ENCODE measurements at places on chromosomes 7 and 10.

DNA sequence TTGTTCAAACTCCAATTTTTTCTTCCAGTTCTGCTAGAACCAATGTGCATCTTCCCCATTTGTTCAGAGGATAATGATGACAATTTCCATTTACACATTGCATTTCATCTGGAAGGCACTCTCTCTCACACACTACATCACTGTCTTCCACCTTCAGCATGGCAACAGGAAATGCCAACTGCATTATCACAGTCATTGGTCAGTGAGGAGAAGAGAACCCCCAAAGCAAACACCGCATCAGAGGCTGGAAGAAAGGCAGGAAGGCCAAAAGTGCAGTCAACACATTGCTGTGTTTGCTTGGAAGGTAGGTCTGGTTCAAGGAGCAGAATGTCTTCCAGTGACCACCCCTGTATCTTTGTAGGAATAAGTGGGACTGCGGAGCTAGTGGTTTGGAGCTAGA, 192.2 kb upstream of the RHOBTB1 start:
- DNase-seq: no peak

DNA sequence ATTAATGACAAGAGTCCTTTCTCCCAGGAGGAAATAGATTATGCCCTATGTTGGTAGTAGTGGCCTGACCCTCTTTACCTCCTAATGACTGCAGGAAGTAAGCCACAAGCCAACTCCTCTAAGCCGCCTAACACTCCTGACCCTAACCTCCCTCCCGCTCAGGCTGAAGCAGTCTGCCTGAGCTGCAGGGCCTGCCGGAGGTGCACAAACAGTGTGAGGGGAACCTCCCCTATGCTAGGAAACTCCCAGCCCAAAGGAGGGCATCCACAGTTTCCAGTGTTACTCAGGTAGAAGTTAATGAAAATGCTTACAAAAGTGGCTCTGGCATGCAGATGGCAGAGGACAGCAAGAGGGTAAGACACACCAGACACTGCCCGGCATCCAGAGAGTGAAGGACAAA, 294.4 kb upstream of the GALNT17 start:
- no peak for DNase-seq

DNA sequence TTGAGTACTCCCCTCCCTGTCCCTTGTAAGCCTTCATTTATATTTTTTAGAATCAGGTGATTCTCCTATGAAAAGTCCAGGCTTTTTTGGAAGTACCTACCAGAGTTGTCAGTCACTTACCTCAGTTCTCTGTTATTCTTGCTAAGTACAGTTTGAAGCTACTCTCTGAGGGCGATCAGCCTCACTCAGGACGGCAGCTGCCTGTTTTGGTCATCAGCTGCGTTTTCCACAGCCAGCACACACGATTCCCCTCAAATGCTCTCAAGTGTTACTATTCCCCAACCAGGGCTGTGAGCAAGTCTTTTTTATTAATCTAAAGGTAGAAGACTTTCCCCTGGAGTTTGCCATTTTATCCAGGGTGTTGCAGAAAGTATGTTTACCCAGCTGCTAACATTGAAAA, 328.6 kb downstream of the SUGCT start:
- DNase-seq: no peak

GRCh38 chr7:21568762-21569161, 25.9 kb downstream of the DNAH11 start:
- no peak for DNase-seq

DNA sequence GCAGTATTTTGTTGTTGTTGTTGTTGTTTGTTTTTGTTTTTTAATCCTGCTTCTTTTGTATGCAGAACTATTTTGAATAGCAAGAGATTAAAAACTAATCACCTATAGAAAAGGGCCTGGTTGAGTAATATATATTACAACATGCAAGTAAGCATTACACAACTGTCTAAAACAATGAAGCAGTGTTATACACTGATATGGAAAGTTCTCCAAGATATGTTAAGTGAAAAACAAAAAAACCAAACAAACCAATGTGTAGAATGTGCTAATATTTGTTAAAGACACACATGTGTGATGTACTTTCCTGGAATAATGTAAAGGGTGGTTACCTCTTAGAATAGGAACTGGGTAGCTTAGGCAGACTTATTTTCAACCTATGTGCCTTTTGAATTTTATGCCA, 117.4 kb downstream of the ZNF365 start:
- DNase-seq: no peak

DNA sequence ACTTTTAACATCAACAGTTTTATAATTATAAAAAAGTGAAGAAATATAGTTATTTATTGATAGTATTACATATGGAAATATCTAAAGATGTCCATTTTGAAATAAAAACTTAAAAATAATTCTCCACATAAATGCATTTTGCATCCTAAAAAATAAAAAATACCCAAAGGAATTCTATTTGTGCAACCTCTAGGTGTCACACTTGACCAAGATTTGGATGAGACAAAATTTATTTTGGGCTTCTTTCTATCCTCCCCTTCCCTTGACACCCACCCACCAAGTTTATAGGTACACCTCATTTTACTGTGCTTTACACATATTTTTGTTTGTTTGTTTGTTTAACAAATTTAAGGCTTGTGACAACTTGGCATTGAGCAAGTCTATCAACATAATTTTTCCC, 3.3 kb upstream of the THSD7A start:
- DNase-seq: no peak

GRCh38 chr7:54629771-54630170, 87.6 kb downstream of the VSTM2A start:
- DNase-seq: no peak

GRCh38 chr10:56269181-56269580, 91.9 kb downstream of the ZWINT start:
- no peak for DNase-seq

- no peak for DNase-seq
Observed at GRCh38 chr7:908159-908581, 31.8 kb downstream of the GET4 start.

- DNase-seq: no peak
Observed at GRCh38 chr10:34985823-34986222, 104.3 kb downstream of the CUL2 start.

DNA sequence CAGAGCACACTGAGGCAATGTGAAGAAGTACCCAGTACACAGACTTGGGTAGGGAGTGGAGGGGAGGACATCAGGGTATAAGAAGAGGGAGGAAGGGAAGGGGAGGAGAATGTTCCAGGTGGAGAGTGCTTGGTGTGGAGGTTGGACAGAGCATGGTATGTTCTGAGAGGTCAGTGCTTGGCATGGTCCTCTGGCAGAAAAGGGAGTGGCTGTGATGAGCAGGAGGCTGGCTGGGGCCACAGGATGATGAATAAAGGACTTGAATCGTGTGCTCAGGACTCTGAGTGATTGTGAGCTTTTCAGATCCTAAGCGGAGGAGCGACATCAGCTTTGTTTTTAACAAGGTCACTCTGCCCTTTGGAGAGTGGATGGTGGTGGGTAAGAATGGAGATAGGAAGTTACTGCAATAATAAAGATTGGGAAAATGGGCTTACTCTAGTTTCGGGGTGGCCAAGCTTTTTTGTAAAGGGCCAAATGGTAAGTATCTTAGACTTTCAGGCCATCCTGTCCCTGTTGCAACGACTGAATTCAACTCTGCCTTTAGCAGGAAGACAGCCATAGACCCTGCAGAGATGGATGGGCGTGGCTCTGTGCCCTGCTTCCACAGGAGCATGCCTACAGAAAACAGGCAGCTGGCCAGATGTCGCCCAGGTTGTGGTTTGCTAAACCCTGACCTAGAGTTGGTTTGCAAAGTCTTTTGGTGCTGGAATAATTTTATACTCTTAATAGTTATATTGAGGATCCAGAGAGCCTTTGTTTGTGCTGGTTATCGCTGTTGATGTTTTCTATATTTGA, 8.4 kb downstream of the PPP2R2D start:
- no peak for DNase-seq

DNA sequence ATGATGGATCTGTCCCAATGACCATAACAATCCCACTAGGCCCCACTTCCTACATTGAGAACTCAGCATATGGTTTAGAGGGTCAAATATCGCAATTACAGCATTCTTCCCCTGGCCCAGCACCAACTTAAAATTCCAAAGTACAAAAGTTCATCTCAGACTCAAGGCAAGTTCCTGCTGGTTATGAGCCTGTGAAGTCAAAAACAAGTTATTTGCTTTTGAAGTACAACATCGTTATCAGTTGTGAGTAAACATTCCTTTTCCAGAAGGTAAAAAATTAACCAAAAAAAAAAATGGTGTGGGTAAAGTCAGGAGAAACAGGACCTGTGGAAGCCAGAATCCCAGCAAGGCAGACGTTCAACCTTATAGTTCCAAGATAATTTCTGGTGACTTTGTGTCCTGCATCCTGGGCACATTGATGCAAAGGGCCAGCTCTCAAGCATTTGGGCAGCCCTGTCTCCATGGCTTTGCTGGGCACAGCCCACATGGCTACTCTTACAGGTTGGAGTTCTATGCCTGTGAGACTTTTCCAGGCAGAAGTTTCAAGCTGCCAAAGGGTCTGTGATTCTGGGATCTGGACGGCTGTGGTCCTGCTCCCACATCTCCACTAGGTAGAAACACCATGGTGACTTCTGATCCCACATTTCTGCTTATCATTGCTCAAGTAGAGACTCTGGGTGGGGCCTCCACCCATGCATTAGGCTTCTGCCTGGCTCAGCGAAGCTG, 37.5 kb downstream of the AKR1C8 start:
- no peak for DNase-seq

GRCh38 chr7:127844707-127845331, 186.4 kb downstream of the LRRC4 start:
- no peak for DNase-seq

DNA sequence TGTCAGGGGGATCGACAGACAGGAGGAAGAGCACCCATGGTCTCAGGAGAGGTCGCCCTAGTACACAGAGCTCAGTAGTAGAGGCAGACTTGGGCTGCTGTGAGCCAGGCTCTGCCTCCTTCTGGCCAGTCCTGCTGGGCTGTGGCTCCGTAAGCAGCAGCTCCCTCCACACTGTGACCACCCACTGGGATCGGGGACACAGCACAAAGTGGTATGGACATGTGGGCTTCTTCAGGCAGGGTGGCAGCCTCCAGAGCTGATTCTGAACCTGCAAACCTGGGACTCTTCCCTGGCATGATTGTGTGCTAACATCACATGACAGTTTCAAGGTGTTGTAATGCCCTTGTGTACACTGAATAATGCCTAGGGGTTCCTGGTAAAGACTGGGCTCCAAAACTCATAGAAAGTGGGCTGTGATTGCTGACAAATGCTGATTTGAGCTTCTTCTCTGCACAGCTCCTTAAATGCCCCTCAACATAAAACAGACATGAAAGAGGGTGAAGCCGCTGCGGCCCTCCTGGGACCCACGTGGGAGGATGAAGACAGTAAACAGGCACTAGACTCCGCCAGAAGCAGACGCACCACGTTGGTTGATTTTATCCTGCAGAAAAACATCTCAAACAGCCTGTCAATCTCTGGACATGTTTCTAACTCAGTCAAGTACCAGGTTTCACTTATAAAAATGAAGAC, 76.7 kb downstream of the GPR26 start:
- no peak for DNase-seq

DNA sequence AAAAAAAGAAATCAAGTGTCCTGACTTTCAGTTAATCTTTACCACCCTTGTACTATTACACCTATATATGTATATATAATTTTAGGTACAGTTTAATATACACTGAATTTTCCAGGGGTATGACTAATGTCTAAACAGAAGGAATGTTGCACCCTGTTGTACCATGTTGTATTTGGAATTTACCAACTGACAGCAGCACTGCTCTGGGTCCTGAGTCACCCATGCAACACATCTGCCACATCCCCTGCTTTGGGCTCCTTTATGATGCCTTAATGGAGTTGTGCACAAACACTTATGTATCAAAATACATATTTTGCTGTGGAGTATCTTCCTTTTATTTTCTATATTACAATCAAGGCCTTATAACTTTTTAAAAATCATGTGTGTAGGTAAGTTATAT, 21.2 kb downstream of the YAE1 start:
- no peak for DNase-seq

GRCh38 chr7:19327018-19327417, 181.8 kb upstream of the FERD3L start:
- no peak for DNase-seq

DNA sequence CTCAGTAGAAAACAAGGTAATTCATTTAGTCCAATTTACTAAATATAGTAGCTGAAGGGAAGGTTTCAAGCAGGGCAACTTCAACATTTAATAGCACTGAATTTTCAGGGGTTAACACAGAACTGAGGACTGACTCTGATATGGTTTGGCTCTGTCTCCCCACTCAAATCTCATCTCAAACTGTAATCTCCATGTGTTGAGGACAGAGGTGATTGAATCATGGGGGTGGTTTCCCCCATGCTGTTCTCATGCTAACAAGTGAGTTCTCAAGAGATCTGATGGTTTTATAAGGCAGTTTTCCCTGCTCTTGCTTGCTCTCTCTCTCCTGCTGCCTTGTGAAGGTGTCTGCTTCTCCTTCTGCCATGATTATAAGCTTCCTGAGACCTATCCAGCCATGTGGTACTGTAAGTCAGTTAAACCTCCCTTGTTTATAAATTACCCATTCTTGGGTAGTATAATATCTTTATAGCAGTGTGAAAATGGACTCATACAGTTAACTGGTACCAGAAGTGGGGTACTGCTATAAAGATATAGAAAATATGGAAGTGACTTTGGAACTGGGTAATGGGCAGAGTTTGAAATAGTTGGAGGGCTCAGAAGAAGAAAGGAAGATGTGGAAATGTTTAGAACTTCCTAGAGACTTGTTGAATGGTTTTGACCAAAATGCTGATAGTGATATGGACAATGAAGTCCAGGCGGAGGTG, 9.8 kb upstream of the UMAD1 start:
- no peak for DNase-seq

DNA sequence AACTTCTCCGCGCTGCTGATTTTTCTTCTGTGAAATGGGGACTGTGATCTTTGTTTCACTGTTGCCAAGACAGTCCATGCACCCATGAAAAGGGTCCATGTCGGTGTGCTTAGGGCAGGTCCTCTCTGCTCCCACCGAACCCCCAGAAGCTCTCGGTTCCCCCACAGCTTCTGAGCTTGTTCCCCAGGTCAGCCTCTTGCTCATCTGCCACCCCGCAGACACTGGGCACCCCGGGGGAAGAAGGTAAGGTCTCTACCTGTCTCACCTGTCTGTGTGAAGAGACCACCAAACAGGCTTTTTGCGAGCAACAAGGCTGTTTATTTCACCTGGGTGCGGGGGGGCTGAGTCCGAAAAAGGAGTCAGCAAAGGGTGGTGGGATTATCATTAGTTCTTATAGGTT, 66.2 kb upstream of the NANOS1 start:
- no peak for DNase-seq

GRCh38 chr7:120628251-120628650, 229.7 kb downstream of the TSPAN12 start:
- no peak for DNase-seq
